ENCODE measurements at places on chromosomes 12 and 14. TPM values are rescaled to one million over a fixed set of nuclear protein-coding genes. Genes with fewer than 3 reads are reported as not detected.

- no peak for DNase-seq
Measured at GRCh38 chr14:102696332-102696731, 80.9 kb upstream of the TRAF3 start.

- DNase-seq = no peak
Measured at GRCh38 chr12:16225692-16226091, 51.8 kb downstream of the SLC15A5 start.

- no peak for DNase-seq
Measured at GRCh38 chr12:45914090-45914489, 76.3 kb downstream of the SCAF11 start.

Gene KRT2
- 1.4 TPM for total RNA-seq

DNA sequence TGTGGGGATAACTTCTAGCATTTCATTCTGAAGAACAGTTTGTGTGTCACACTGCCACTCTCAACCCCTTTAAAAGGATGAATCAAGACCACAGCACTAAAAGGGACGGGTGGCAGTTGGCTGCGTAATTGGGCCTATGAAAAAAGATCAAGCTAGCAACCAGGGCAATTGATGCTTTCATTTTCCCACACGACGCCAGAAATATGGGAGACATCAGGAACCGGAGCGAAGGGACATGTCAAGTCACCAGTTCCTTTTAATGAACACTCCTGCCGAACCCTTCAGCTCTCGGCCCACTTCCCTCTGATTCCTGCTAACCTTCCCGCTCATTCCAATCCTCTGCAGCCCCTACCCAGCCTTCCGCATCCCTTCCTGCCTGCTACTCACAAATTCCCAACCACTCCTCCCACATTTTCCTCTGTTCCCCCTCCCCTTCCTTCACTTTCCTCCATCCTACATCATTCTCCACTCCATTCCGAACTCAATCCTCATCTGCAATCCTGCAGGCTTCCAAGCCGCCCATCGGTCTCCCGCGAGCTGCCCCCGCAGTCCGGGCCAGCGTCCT, 753 bp downstream of the CSRNP2 start:
- DNase-seq = peak; percentile 62

DNA sequence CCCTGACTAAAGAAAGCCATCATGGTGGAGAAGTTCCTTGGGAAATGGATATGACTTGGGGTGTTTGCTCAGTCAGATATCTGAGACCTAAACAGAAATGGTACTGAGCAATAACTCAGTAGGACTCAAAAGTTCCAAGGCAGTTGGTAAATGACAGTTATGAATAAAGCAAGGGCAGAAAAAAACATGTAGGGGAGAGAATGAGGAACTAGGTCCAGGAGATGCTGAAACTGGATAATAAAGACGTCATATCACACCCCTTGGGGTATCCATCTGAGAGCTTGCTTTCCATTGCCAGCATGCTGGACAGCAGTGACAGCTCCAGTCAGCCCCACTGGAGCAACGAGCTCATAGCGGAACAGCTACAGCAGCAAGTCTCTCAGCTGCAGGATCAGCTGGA, 37.5 kb downstream of the RPGRIP1 start:
- no peak for DNase-seq

Data from CD8-positive, alpha-beta T cell (primary cell).